Stimulated activated CD4-positive, alpha-beta T cell treated with anti-CD3 and anti-CD28 coated beads, Interleukin-15, amount 100 ng/mL, for 48 hours (primary cell): ENCODE measurements at places on chromosomes 13 and 19.

GRCh38 chr19:10987571-10988297 lies 26.9 kb downstream of the SMARCA4 start:
- DNase-seq: no peak

GRCh38 chr13:76461999-76462398 lies 424.2 kb downstream of the KCTD12 start:
- no peak for DNase-seq

DNA sequence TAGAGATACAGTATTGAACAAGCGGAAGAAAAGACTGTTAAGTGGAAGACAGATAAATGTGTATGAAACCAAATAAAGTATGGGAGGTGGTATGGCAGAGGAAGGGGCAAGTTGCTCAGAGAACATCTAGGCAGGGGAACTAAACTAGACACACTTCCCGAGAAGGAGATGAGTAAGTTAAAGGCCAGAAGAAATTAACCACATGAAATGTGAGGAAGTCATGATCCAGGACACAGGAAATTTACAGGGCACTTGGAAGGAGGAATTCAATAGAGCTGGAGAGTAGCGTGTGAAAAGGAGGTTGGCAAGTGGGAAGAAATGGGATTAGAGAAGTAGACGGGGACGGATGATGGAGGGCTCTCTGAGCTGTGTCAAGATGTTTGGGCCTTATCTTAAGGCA lies 208.8 kb downstream of the COG6 start:
- DNase-seq: no peak

- no peak for DNase-seq
These were observed 7.5 kb upstream of the ARRDC2 start for GRCh38 chr19:18000480-18000914.

- DNase-seq: no peak
These were observed 1108.4 kb upstream of the PCDH20 start for GRCh38 chr13:62524061-62524460.

GRCh38 chr19:34676697-34677385 lies at the start of gene SCGB2B2:
Gene SCGB2B2 (minus strand): TSS chr19:34677159. CDS start chr19:34594563, 82,596 bp downstream.
- peak; percentile 40 for DNase-seq

DNA sequence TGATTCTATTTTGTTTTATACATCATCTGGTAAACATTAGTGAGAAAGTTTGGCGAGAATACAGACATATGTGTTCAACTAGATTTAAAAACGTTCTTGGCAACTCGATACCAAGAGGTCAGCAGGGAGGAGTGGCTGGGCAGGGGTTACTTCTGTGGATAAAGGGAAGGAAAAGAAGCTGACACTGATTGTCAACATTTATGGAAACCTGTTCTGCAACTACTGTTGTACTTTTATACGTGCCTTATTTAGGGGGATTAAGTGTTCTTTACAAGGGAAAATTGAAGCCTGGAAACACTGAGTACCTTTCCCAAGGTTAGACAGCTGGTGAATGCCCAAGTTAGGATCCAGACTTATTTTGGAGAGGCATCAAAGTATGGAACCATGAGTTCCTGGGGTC lies 65.0 kb downstream of the MTUS2 start:
- DNase-seq: no peak

DNA sequence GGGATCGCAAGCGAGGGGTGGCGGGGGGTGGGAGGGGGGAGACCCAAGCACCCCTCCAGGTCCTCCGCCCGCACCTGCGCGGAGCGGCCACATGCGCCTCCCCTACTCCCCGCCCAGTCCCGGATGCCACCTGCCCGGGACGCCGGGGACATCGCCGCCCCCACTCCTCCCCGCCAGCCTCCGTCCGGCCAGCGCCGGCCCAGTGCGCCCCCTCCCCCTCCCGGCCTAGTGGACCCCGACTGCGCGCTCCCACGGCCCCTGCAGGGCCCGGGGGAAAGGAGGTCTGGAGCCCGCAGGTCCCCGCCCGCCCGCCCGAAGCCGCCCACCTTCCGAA lies 263 bp downstream of the RHPN2 start:
- DNase-seq: no peak

GRCh38 chr19:45876411-45877197 lies 9.3 kb downstream of the IRF2BP1 start:
- peak; percentile 35 for DNase-seq

- peak; percentile 81 for DNase-seq
These were observed 572 bp upstream of the FKBP8 start for GRCh38 chr19:18543814-18544475.

DNA sequence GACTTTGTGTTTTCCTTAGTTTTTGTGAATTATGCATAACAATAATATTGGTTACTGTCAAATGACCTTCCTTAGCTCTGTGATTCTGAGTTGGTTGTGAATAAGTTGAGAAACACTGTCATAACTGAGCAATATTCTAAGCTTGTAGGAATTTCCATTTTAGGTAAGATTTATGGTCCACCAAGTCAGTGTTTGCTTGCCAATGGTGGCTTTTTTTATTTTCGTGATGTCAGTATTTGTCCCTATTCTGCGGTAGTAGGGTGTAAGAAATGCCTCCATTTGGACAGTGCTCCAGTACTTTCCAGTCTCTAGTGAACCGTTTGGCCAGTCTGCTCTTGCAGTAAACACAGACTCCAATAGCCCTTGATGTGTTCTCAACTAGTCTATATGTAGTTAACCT lies 94.7 kb downstream of the FRY start:
- DNase-seq: no peak

DNA sequence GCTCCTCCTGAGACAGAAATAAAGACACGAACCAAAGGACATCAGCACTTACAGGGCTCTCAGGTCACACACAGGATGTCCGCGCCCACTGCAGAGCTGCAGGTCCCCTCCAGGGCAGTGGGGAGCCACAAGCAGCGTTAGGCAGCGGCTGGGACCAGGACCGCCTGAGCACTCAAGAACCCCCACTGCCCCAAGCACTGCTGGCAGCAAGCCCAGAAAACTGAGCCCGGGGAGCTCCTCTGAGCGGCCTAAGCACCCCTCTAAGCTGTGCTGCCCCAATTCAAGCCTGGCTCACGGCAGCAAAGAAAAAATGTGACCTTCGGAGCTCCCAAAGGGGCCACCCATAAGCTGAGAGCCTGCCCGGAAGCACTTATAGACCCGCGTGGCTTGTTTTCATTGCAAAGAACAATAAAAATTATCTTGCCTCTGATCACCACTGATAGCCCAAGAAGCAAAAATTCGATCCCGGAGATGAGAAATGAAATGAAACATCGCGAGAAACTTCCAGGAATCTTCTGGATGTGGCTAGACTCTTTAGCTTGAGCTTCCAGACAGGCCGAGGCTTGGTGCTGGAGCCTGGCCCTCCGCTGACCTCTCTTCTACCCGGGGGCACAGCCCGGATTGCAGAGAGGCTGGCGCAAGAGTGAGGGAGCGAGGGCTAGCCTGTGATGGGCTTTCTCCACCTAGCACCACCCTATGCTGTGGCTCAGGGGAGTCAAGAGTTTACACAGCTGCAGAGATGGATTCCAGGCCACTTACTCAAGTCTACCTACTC lies 6.3 kb downstream of the DPP9 start:
- DNase-seq: no peak

DNA sequence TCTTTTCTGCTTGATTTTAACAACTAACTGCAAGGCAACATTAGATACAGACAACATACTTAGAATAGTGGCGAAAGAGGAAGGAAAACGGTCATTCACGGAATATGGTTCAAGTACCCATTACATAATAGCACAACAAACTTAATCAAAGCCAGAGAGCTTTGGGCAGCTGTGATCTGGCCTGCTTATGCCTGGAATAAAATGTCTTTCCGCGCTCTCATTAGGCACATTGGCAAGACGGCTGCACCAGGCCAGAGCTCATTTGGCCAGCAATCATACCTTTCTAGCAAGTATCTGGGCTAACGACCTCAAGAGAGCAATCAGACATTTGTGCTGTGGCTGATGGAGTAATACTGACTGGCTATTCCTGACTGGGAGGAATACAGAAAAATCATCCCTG lies 112.8 kb downstream of the NALCN start:
- DNase-seq: no peak

DNA sequence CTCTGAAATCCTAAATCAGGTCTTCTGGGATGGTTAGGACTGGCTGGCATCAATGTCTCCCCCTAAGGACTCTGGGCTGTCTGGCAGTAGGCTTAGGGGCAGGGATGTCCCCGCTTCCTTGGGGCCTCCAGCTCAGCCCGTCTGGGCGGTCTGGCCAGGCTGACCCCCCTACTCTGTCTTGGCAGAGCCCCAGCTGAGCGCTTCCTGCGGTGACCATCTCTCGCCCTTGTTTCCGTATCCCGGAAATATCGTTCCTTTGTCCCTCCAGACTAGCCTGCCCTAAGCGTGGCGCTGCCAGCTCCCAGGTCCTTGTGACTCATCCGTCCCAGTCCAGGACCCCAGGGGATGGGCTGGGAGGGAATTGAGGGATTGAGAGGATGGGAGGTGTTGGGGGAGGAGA lies 11.3 kb downstream of the GTPBP3 start:
- DNase-seq: no peak
